D721Med (cell line): ENCODE measurements at places on chromosomes 12 and 14.

- DNase-seq: no peak
These were observed 241.6 kb downstream of the EGLN3 start for GRCh38 chr14:33709283-33709682.

DNA sequence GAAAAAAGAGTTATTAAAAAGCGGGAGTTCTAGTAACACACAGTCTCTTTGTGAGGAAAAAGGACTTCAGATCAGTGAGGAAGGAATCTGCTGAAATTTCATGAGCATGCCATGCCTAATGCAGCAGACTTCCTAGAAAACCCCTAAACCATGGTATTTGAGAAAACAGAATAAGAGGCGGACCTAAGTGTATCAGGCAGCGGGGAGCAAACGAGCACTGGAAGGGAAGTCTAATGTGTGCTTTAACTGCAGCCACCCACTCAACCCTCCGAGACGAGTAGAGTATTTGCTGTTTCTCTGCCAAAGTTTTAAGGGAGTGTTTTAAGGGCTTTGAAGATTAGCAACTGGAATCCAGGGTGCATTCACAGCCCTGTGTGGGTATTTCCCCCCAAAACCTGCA, 36.5 kb downstream of the ACADS start:
- no peak for DNase-seq

- DNase-seq: no peak
These were observed 6.8 kb upstream of the NR4A1 start for GRCh38 chr12:52044292-52044983.

DNA sequence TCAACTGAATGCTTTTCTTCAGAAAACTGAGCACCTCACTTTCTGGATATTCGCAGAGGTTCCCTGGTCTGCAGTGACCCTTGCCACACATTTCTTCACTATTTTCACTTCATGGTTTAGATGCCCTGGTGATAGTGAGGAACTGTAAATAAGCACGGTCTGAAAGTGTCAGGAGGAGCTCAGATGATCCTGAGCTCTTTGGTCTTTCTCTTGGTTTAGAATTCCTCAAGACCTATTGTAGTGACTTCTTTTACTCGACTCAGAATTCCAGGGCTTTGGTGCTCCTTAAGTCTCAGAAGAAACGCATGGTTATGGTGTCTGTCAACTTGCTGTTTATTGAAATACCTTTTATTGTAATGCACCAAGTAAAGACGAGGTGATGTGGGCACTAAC, 84.0 kb downstream of the SAMD4A start:
- no peak for DNase-seq

- DNase-seq: no peak
These were observed 608.4 kb downstream of the LRFN5 start for GRCh38 chr14:42214981-42215491.

- no peak for DNase-seq
These were observed 185.6 kb upstream of the C14orf180 start for GRCh38 chr14:104393898-104394381.

GRCh38 chr12:84079626-84080025, 833.0 kb downstream of the SLC6A15 start:
- no peak for DNase-seq

DNA sequence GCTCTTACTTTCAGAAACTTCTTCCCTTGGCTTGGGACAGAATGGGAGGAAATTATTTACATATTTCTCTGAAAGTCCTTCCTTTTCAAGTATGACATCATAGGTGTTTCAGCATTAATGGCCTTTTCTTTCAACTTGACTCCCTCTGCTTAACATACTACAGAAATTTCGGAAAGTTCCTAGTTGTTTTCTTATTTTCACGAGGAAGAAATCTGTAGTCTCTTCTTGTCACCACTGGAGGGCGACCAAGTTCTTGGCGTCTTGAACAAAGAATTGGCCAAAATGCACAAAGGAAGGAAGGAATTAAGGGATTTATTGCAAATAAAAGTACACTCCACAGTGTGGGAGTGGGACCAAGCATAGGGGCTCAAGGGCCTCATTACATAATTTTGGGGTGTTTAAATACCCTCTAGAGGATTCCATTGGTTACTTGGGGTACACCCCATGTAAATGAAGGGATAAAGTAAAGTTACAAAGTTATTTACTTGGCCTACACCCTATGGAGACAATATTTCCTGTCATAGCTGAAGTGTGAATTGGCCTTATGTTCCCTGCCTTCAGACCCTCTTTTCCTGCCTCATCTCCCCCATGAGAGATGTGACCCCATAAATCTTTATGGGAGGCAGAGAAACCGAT, 70.4 kb downstream of the RPL10L start:
- DNase-seq: no peak

GRCh38 chr12:3398196-3398789, 92.7 kb upstream of the PRMT8 start:
- DNase-seq: no peak

GRCh38 chr12:123839826-123840225, 77.7 kb downstream of the DNAH10 start:
- DNase-seq: no peak

- DNase-seq: no peak
These were observed 104.2 kb downstream of the ADGRD1 start for GRCh38 chr12:131057722-131058515.

DNA sequence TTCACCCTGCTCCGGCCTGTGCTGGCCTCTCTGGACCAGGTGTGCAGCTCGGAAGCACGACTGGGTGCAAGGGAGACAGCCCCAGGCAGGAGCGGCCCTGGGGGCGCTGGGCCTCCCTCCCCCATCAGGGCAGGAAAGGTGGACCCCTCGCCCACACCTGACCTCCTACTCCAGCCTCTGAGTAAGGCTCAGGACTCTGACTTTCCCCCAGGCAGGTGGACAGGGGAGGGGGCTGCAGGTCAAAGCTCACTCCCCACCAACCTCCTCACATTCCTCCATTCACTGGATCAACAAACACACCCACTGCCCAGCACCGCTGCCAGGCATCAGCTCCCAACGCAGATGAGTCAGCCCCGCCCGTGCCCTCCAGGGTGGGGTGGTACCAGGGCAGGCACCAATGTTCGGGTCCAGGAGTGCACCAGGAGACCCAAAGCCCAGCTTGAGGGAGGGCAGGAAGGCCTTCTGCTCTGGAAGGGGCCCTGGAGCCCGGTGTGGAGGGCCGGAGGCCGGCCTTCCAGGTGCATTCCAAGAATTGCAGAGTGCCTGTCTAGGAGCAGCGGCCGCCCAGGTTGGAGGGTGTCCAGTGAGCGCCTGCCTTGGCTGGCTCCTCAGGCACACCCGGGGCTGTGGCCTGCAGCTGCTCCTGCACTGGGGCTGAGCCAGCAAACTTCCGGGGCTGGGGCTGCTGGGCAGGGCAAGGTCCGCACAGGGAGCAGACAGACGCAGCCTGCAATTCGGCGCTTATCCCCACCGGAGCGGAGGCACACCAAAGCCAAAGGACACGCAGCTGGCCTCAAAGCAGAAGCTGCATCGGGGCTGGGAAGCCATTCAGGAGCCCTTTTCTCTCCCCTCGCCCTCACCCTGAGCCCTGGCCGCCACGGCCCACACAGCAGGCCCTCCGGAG, 1.6 kb upstream of the INF2 start:
- no peak for DNase-seq

GRCh38 chr14:33348510-33348909, 409.8 kb downstream of the NPAS3 start:
- DNase-seq: no peak

GRCh38 chr12:93297032-93297431, 80.7 kb upstream of the NUDT4 start:
- no peak for DNase-seq

GRCh38 chr14:90703841-90704737, 112.1 kb downstream of the TTC7B start:
- no peak for DNase-seq
